ENCODE measurements at places on chromosomes 4 and X.

- DNase-seq: peak; percentile 73
Measured at GRCh38 chr4:109803924-109804571, 2.2 kb upstream of the CFI start.

DNA sequence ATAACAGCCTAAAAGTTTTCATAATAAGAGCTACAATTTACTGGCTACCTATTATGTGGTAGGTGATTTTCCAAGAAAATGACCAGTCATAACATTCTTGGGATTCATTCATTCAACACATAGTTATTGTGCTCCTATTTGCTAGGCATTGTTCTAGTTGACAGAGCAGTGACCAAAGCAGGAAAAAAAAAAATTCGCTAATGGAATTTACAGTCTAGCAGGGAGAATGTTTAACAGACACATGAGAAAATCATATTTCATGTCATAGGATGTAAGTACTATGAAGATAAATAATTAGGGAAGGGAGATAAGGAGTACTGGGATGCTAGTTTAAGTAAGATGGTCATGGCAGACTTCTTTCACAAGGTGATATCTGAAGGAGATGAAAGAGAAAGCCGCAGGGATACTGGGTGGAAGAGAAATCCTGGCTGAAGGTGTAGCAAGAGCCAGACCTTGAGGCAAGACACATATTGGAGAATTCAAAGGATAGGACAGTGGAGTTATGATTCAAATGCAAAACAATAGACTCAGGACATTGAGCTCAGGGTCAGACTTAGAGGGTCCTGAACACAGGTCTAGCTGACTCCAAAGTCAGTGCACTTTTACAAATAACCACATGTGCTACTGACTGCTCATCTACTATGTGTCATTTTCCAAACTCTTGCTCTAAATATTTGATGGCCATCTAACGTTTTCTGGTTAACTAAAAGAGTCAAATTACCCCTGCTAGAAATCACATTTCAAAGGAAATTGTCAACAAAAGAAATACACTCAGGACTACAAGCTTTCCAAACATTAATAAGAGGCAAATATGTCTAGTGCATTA, 20.4 kb downstream of the SPCS3 start:
- DNase-seq: no peak

DNA sequence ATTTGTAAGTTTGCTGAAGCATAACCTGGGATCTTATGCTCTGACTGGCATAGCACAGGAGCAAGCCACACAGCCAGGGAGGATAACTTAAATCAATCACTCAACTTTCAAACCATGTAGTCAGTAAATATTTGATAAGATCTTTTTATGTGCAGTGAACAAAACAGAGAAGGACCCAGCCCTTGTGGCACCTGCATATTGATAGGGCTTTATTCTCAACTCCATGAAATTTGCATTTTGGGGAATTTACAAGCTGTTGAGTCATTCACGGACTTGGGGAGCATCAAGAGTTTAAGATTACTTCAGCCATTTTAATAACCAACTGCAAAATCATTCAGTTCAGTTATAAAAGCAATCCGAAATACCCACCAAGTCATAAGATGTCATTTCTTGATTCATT, 122.6 kb downstream of the COMMD8 start:
- DNase-seq: no peak

- DNase-seq: no peak
Measured at GRCh38 chr4:168667921-168668320, 171.1 kb downstream of the PALLD start.

GRCh38 chrX:13770013-13770535, 35.5 kb downstream of the OFD1 start:
- DNase-seq: peak; percentile 38

- DNase-seq: no peak
Measured at GRCh38 chrX:77622672-77623071, 163.3 kb downstream of the ATRX start.

GRCh38 chr4:111943796-111944203, 201.5 kb upstream of the FAM241A start:
- DNase-seq: peak; percentile 50

Data from eye (tissue), 1 donor.